ENCODE measurements at places on chromosomes 2 and 18.

- no peak for DNase-seq
These were observed 180.6 kb downstream of the ATAD2B start for GRCh38 chr2:23746141-23746863.

GRCh38 chr2:234601213-234601612, 104.3 kb upstream of the ARL4C start:
- no peak for DNase-seq

GRCh38 chr2:46296840-46297545, at the start of gene EPAS1:
EPAS1 (plus strand) TSS chr2:46297407; CDS start chr2:46297912, 505 bp downstream.
- DNase-seq, result peak; percentile 98

DNA sequence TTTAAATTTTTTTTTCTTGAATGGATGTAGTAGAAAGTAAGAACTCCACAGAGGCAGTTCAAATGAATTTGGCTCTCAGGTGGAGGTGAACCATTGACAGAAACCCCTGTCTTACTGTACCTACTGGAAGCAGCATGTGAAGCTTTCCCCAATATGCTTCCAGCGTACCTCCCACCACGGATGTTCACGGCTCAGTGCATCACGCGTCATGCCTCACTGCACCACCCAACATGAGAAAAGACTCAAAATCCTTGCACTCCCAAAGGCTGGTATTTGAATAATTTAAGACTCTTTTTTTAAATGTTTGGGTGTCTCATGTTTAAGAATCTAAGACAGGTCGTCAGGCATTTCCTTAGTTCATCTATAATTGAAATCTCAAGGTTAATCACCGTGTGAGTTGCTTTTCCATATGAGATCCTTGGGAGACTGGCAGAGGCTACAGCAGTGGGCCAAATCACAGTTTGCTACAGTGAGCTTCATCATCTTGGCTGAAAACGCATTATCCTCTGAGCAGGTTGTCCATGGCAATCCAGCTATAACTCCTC, 846.4 kb downstream of the DCDC2C start:
- DNase-seq, result no peak

DNA sequence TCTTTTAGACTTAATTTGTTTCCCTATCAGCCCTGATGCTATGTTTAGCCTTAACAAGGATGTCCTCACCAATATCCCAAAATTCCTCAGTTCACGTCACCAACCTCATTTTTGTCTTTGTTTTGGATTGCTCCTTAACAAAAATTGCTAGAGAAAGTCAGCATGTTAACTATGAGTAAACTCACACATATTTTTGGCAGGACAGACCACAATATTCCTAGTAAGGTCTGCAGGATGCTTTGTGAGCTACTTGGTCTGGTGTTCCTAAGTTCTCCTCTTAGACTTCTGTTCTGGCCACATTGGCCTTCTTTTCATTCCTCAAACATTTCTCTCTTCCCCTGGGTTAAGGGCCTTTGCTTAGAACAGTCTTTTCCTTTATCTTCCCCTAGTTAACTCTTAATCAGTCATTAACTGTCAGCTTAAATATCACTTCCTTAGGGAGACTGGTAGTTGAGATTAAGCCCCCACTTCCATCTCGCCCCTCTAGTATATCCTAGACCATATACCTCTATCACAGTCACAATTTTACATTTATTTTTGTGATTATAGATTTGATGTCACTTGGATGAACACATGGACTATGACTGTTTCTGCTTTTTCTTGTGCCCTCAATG, 116.2 kb downstream of the ADCYAP1 start:
- DNase-seq, result no peak

- no peak for DNase-seq
These were observed 76.6 kb downstream of the TLK1 start for GRCh38 chr2:171084128-171084527.

- no peak for DNase-seq
These were observed 47.8 kb upstream of the SLC4A10 start for GRCh38 chr2:161576421-161576820.

GRCh38 chr2:113157118-113157896, 16.5 kb upstream of the PSD4 start:
- no peak for DNase-seq

DNA sequence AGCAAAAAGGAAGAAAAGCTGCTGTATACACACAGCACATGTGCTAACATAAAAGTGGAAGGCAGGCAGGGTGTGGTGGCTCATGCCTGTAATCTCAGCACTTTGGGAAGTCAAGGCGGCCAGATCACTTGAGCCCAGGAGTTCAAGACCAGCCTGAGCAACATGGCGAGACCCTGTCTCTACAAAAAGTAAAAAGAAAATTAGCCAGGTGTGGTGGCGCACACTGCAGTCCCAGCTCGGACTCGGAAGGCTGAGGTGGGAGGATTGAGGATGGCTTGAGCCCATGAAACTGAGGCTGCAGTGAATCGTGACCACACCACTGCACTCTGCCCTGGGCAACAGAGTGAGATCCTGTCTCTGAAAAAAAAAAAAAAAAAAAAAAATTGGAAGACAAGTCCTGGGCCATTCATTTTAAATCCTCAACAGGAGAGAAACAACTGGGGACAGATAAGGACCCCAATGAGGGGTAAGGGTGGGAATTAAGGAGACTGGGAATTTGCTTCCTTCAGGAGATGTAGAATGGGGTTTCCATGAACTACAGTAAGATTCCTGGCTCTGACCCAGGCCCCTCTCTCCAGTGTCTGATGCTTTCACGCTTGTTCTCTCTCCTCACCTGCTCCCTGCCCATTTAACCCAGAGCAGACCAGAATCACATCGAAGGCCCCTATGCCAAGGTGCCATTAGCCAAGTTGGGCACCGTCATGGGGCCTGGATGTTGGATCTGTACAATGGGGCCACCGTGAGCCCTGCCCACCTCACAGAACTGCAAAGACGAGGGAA, 29.6 kb downstream of the TNS1 start:
- DNase-seq, result no peak

DNA sequence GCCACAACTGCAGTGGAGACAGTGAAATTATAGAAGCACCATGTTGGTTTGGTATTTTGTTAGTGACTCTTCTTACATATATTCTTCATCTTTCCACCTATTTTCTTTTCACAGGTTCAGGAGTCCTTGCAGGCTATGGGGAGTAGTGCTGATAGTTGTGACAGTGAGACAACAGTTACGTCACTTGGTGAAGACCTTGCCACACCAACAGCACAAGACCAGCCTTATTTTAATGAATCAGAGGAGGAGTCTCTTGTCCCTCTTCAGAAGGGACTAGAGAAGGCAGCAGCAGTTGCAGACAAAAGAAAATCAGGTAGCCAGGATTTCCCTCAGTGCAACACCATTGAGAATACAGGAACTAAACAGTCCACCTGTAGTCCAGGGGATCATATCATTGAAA, 23.6 kb downstream of the ITPRID2 start:
- no peak for DNase-seq

GRCh38 chr2:30710016-30710415, 97.2 kb downstream of the CAPN13 start:
- DNase-seq, result peak; percentile 50

DNA sequence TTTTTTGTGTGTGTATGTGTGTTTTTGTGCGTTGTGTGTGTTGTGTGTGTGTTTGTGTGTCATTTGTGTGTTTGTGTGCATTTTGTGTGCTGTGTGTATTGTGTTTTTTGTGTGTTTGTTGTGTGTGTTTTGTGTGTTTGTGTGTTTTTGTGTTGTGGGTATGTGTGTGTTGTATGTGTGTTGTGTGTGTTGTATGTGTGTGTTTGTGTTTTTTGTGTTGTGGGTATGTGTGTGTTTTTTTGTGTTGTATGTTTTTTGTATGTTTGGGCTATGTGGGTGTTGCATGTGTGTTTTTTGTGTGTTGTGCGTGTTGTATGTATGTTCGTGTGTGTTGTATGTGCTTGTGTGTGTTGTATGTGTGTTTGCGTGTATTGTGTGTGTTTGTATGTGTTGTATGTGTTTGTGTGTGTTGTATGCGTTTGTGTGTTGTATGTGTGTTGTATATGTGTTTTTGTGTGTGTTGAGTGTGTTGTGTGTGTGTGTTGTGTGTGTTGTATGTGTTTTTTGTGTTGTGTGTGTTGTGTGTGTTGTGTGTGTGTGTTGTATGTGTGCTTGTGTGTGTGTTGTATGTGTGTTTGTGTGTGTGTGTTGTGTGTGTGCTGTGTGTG, 275.3 kb downstream of the HRH4 start:
- no peak for DNase-seq

DNA sequence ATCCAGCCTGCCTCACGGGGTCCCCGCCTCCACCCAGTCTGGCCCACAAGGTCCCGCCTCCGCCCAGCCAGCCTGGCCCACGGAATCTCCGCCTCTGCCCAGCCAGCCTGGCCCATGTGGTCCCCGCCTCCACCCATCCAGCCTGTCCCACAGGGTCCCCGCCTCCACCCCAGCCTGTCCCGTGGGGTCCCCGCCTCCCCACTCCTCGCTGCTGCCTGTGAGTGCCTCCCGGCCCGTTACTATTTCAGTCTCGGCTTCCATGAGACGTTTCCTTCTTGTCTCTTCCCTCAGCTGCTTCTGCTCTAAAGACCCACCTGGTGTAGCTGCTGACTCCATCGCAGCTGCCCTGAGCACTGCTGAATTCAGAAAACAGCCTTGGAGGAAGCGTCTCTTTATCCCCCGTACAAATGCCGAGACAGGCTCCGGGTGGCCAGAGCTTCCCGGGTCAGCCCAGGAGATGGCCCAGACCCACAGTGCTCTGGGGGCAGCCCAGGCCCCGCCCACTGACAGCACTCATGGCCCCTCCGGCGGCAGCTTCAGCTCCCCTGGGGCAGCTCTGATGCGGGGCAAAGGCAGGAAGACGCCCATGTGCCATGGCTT, 69.8 kb downstream of the NFATC1 start:
- DNase-seq, result no peak

DNA sequence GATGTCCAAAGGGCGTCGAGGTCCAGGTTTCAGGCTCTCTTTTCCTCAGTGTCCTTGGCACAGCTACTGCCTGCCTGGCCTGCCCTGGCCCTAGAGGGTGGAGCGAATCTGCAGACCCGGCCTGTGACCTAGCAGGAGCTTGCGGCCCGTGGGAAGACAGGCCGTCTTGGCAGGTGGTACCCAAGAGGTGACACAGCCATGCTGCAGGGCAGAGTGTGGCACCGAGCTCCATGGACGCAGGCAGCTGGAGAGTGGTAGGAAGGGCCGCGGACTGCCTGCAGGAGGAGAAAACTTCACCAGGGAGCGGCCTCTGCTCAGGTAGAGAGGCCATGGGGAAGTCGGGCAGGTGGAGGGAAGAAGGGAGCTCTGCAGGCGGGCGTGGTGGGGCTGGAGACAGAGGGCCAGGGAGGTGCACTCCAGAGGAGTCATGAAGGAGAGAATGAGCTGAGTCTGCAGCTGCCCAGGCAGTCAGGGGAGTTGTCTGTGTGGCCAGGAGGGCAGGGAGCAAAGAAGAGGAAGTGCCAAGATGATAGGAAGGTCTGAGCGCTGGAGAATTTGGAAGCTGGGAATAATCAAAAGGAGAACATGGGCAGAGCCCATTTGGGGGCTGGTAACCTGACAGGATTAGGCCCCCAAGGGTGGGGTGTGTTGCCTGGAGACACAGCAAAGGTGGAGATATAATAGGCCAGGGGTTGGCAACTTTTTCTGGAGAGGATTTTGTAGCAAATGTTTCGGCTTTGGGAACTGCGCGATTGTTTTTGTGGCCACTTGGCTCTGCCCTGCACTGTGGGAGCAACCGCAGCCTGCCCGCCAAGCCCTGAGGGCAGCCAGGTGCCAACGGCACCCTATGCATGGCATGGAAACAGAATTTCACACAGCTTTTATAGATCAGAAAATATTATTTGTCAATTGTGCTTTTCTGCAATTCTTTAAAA, 154.4 kb upstream of the PXDN start:
- no peak for DNase-seq

DNA sequence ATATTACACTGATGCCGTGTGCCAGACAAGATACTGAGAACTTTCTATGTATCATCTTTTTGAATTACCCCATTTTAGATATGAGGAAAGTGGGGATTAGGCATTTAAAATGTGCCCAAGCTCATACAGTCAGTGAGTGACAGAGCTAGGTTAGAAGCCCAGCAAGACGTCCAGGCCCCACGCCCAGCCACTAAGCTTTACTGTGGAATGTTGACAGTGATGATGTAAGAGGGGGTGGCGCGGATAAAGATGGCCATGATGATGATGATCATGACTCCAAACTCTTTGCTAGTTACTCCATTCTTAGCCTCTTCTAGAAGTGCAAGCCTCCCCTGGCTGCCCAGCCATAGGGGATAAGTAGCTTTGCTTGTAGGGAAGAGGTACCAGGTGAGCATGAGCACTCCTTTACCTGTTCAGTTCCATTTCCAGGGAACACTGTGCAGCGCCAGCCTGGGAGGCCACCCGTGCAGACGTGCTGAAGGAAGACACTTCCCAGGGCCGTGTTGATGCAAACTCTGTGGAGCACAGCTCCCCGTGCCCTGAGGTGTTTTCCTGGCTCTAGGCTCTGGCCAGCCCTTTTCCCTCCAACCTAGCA, 65.5 kb downstream of the BCL2L11 start:
- no peak for DNase-seq

DNA sequence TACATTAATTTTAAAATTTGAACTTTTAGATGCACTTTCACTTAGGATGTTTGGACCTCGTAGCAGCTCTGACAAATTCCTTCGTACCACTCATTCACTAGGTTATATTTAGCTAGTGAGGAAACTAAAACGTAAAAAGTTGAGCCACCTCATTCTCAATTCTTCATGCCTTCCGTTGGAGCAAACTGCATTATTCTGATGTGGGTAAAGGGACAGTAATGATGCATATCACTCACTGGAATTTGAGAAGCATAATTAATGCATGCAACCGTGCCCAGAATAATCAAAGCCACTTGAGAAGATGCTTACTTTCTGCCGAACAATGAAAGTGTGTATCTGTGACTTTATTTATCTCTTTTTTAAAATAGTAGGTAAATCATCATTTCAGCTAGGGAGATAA, 2.2 kb downstream of the CNOT9 start:
- DNase-seq, result no peak

- no peak for DNase-seq
These were observed 427.2 kb upstream of the UBE2E3 start for GRCh38 chr2:180553094-180553715.

- DNase-seq, result no peak
These were observed 17.6 kb upstream of the BOK start for GRCh38 chr2:241540771-241541561.

- no peak for DNase-seq
These were observed 44.4 kb downstream of the FHOD3 start for GRCh38 chr18:36341944-36342343.

DNA sequence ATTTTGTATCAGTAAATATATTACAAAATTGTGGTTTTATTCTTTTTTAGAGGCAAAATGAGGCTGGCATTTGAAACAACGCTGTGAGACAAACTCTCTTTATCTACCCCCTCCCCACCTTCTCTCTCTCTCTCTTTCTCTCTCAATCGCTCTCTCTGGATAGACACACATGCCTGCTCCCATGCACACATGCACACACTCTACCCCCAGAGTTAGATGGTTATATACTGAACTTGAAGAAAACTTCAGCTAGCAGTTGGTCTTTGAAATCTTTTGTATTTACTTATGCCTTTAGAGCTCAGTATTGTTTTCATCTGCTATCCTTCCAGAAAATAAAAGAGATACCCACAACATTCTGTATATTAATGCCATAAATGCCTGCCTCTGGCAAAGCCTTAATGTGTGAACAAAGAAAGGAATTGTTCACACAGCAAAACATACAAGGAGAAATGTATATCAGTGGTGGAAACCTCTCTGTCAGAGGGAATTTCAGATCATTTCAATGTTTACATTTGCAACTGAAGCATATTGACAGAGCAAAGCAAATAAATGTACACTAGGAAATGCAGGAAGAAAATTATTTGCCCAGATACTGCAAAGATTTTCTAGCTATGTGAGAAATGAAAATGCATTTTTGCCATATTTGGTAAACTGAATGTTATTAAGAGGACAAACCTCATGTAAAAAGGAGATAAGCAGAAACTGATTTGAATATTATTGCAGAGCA, 217.0 kb upstream of the UBE2E3 start:
- no peak for DNase-seq

GRCh38 chr2:208407667-208408066, 1.1 kb downstream of the PTH2R start:
- no peak for DNase-seq
